ENCODE measurements at places on chromosomes 3 and 15.
A peak's percentile ranks its signal among the peaks of the same experiment; 100 is the strongest.

DNA sequence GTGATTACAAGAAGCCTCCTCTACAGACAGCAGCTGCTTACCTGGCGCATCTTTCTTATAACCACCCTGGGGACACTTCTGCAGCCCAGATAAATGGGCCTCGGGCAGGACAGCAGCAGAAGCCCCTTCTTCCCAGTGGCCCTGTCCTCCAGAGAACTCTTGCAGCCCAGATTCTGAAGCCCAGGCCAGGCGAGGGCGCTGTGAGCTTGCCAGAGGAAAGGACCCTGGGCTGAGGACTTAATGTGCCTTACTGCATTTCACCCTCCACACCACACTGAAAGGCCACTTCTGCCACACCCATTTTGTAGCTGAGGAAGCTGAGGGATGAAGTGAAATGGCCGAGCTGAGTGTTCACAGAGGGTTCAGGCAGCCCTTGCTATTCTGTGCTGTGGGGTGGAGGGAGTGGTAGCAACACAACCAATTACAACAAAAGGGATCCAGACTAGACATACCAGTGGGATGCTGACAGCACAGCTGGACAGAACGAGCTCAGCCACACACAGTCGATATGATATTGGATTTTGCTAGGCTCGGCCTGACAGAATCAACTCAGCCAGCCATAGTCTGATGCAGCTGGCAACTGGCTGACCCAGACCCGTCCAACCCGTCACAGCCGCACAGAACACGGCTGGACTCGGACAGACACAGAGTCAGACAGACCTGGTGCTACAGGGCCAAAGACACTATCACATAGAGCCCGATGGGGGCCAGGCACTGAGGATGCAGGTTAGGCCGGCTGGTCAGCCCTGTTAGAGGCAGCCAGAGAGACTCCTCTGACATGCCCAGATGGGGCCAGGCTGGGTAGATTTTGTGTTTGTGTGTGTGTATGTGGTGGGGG, 7.3 kb downstream of the ACOX2 start:
- no peak for DNase-seq

- DNase-seq, result no peak
Measured at GRCh38 chr3:37700466-37701248, 161.0 kb upstream of the CTDSPL start.

- DNase-seq, result no peak
Measured at GRCh38 chr3:23283625-23284024, 80.5 kb downstream of the UBE2E2 start.

DNA sequence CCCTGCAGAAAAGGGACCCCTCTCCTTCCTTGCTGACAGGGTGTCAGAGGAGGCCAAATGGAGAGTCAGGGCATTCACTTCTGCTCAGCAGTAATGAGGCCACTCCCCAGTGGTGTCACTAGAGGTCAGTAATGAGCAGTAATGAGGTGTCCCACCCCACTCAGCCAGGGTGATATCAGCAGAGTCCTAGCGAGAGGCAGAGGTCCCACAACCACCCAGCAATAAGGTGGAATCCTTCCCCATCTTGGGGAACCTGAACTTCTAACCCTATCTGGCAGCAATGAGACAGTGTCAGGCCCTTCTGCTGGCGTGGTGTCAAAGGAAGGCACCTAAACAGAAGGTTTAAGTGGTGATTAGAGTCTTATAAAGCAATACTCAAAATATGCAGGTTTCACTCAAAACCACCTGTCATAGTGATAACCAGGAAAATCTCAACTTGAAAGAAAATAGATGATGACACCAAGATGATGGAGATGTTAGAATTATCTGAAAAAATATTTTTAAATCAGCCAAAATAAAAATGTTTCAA, 12.9 kb downstream of the OCA2 start:
- peak; percentile 59 for DNase-seq

DNA sequence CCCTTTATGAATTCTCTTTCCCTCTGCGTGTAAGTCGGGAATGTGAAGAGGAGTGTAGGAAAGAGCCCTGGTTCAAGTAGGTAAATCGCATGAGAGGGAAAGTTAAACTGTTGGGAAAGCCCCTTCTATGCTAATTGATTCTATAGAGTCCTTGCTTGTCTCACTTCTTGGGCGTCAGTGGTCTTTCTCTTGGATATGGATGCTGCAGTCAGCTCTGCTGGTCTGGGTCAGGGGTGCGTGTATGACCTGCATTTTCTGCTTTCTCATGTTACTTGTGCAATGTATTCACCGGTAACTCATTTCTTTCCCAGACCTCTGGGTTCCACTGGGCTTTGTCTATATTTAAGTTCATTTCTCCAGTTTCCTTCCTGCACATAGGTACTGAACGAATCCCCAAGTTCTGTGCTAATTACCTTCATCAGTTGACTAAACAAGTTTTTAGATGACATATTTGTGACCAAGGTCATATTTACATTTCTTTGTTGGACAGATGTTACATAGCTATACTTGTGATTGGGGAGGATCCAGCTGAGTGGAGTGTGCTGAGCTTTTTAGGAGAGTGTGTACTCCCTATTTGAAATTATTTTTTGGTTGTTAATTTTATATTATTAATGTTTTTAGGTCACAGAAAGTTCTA, 1.4 kb downstream of the SETD5 start:
- peak; percentile 17 for DNase-seq

GRCh38 chr3:65230261-65231139, 542.7 kb upstream of the ADAMTS9 start:
- no peak for DNase-seq

DNA sequence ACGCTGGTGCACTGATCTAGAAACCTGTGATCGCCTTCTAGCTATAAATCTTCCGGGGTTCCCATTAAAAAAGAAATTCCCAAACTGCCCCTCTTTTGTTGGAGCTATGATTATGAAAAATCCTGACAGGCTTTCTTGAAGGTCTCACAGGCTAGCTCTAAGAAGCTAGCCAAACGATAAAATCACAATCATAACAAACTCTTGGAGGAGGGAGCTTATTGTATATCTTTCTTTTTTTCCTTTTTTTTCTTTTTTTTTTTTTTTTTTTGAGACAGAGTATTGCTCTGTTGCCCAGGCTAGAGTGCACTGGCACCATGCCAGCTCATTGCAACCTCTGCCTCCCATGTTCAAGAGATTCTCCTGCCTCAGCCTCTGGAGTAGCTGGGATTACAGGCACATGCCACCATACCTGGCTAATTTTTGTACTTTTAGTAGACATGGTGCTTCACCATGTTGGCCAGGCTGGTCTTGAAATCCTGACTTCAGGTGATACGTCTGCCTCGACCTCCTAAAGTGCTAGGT, 72.0 kb downstream of the MYO1E start:
- no peak for DNase-seq

GRCh38 chr15:70856884-70857561, 3.1 kb upstream of the LARP6 start:
- DNase-seq, result peak; percentile 74

DNA sequence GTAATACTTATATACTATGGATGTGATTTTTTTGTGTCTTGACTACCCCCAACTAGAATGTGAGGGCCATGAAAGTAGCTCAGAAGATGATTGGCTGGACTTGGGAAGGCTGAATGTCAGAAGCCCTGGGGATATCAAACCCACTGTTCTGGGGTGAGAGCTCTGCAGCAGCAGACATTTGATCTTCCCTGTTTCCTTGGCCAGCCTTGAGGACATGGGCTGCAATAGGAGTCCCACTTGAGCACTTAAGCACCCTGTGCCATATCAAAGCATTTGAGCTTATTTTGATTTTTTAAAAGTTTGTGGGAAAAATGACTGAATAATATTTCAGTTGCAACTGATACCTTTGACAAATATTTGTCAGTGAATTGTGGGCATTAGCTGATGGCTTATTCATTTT, 21.7 kb downstream of the GTF2E1 start:
- DNase-seq, result no peak

DNA sequence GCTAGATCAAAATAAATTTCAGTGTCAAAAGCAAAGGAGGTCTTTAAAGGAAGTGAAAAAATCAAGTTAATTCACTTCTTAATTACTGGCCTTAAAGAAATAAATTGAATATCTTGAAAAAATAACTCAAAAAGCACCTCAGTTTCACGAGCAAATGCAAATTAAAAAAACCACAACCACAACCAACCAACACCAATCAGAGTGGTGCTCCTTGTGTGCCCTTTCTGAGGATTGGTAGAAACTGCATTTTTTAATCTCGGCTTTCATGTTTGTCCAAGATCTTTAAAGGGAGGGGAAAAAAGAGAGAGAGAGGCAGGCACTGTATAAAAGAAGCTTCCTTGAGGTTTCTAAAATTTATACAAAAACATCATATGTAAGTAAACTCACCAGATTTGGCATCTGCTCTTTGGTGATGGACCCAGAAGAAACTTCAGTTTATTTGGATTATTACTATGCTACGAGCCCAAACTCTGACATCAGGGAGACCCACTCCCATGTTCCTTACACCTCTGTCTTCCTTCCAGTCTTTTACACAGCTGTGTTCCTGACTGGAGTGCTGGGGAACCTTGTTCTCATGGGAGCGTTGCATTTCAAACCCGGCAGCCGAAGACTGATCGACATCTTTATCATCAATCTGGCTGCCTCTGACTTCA, at the start of gene GPR15:
TSS of gene GPR15 (plus strand) at position 357 of the 653 bp plus-strand sequence. CDS start at position 413, 56 bp downstream.
- no peak for DNase-seq

GRCh38 chr3:177119829-177120228, 77.5 kb downstream of the TBL1XR1 start:
- DNase-seq, result no peak

DNA sequence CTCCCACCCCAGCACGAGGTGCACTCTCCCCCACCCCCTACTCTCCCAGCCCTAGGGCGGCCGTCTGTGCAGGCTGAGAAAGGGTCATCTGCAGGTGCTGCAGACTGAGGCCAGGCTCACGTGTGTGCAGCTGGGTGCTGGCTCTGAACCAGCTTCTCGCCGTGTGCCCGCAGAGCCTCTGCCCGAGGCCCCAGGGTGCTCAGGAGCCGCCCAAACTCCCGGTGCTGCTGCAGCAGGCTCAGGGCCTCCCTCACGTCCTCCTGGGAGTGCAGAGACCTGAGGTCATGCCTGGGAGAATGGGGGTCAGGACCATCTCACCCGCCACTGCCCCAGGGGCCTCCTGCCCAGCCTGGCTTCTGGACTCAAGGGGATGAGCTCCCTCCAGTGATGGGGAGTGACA, 17.2 kb downstream of the SPTBN5 start:
- no peak for DNase-seq

DNA sequence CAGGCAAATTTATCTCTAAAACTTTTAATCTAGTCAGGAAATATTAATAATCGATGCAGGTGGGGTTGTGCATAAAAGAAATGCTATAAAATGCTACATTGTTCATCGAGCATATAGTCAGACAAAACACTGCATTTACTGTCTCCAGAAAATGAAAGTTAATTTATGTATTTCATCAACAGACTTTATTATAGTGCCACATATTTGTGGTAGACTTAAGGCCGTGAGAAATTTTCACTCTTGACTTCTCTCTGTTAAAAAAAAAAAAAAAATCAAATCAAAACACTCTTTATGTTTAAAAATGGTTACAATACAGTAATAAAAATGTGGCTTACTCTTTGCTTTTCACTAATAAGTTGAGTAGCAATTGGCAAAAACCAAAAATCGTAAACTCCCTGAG, 67.4 kb downstream of the RBMS3 start:
- no peak for DNase-seq

DNA sequence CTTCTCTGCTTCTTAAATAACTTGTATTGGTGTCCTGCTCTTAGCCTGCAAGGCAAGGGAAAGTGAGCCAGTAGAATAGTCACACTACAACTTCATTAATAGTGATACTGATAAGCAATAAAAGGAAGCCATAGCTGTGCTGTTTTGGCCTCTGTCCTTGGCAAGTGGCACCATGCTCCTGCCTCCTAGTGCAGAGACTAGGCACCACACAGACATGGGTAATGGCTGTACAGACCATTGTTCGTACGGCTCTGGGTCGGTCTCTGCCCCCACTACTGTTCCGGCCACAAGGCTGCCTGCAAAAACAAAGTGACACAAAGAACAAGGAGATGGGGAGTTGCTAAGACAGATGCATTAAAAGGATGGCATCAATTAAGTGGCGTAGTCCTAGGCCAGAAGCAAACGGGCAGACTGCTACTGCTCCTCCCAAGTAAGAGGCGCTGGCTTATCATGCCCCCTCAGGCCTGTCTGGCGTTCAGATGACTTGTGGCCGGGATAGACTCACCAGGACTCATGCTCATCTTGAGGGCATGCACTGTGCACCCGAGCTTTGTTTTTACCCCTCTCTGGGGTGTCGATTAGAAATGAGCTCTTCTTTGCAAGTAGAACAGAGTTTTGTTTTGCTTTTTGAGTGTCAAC, 75.6 kb downstream of the TRAK1 start:
- DNase-seq, result no peak

DNA sequence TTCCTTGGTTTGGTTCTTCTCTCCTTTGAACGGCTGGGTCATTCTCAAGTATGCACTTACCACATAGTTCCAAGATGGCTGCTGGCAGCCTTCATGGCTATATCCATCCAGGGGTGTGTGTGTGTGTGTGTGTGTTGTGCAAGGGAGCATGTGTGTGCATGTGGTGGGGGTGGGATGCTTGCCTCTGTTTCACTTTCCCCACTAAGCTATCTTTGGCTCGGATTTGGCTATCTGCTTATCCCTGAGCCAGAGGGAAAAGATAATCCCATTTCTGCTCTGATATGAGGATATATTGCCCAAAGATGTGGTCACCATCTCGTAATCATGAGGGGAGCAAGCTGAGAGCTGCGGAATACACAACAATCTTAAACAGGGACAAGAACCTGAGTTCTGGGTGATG, 26.2 kb downstream of the ANAPC13 start:
- DNase-seq, result no peak

- peak; percentile 24 for DNase-seq
Measured at GRCh38 chr15:78415284-78415683, 22.7 kb upstream of the IREB2 start.

GRCh38 chr3:51362476-51362875, 22.6 kb upstream of the MANF start:
- no peak for DNase-seq

GRCh38 chr3:57077630-57078343, 17.3 kb downstream of the SPATA12 start:
- no peak for DNase-seq

DNA sequence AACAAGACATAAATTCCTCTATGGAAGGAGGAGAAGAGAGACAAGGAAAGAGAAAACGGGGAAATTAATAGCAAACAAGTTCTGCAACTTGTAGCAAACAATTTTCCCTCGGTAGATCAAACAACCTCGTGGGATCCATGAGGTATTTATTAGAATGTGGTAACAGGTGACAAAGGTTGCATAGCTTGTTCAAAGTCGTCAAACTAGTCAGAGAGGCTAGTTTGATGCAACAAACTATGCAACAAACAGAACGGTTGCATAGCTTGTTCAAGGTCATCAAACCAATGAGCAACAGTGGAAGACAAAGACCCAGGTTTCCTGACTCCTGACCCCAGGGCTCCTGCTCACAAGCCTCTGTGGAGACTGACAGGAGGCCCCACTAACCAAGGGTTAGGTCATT, 20.7 kb downstream of the MB21D2 start:
- no peak for DNase-seq

DNA sequence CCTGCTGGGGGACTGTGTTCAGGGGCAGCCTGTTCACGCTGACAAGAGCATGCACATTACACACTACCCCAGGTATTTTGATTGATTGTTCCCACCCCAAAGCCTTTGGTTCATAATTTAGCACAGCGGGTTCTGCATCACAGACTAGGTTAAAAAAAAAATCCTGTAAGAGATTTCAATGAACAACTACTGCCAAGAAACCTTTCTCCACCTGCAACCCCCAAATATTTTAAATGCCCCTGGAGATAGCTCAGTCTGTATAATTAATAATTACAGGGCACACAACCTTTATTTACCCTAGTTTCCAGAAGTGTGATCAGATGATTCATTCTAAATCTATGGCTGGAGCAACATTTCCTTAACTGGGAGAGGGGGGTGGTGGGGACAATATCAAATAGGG, 87.6 kb downstream of the NR2F2 start:
- no peak for DNase-seq
